ENCODE measurements at places on chromosomes 1 and 21.

- DNase-seq = no peak
Measured at GRCh38 chr1:30358500-30358899, 364.9 kb downstream of the MATN1 start.

DNA sequence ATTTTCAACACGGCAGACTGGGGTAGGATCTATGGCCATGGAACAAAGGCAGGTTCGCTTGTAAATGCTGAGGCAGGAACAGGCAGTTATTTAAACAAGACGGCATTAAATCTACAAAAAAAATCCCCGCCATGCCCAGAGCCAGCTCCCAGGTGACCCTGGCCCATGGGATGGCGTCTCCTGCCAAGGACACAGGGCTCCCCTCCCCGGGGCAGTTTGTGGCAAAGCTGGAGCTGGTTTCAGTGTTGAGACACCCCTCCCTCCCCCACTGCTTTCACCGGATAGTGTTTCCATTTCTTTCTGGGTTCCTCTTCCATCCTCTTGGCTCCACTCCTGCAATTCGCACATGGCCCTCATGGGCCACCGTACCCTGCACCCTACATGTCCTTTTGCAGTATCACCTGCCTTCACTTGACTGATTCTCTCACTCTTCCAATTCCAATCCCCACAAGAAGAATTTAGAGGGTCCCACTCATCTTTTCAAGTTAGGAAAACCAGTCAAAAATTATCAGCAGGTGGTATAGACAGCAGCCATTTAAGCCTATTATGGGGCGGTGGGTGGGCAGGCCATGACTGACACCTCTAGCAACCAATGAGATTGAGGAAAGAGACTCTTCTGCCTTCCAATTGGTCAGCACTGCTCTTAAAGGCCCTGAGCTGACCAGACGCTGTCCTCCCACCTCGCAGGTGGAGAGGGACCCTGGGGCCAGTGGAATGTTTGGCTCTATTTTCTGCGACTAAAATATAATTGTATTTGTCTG is 52.0 kb downstream of the OLIG1 start:
- DNase-seq = no peak

- no peak for DNase-seq
Measured at GRCh38 chr1:208803011-208803811, 559.0 kb upstream of the PLXNA2 start.

DNA sequence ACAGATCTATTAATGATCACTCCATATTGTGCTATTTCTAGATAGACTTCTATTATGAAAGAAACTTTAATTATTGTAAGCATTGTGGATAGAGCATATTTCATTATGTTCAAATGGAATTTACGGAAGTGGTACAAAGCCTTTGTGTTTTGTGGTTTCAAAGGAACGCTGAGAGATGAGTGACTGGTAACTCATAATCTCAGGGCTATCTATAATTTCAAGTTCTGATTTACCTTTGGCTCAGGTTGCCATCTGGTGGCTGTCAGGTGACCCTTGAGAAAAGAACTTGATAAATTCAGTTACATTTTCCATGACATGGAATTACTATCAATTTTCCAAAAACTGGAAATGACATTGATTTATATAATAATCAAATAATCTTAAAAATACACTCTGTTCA is 12.2 kb downstream of the NTNG1 start:
- no peak for DNase-seq

- no peak for DNase-seq
Measured at GRCh38 chr1:21837476-21837875, 25.4 kb downstream of the LDLRAD2 start.

GRCh38 chr1:212207822-212208520 is 77.2 kb upstream of the PPP2R5A start:
- DNase-seq = no peak

DNA sequence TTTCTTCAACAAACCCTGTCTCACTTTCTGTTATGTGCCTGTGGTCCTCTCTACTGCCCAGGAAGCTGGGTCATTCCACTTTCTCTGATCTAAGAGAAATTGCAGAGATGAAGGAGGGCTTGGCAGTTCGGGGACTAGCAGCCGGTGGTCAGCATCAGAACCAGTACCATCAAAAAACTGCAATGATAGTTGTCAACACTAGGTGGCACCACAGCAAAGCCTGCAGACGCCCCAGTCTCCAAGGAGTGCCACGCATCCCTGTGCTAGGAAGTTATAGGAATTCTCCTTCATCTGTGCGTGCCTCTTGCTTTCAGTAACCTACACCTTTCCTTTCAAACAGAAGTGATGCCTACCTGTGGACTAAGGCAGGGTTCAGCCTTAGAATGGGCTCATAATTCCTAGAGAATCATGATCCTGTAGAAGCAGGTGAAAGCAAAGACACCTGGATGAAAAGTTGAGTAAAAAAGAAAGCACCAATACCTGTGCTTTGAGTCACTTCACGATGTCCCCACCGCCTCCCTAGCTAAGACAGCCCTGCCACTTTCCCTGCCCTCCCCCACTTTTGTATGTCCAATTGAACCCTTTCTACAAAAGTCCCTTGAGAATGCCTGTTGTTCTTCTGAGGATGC is 129.2 kb downstream of the ADAMTS1 start:
- no peak for DNase-seq

DNA sequence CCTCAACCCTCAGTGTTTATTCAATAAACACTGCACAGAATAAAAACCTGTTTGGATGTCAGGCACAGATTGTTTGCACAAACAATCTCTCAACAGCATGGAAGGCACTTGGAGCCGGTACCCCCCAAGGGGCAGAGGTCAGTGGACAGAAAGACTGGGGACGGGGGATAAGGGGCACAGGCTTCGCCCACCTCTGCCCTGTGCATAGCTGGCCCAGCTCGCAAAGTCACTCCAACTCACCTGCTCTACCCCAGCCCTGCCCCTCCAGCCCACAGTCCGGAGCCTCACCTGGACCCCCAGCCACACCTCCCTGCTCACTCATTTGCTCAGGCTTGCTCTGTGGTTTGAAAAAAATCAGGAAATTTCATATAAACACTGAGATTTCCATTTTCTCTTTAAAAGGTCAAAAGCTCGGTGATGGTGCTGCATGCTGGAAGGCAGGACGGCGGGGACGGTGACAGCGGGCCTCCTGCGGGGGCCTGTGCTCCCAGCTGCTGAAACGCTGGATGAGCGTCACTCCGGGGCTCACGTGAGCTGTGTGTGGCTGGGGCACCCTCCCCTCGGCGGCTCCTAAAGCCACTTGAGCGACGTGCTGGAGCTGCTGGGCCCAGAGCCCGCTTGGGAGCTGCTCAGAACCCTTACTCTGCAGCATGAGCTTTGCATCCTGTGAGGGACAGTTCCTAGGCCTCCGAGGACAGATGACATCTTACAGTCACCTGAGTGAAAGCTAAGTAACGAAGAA is 54.5 kb downstream of the PRDM15 start:
- DNase-seq = no peak

- DNase-seq = no peak
Measured at GRCh38 chr1:229993060-229993459, 74.0 kb upstream of the GALNT2 start.

GRCh38 chr1:26717017-26717491 is 21.2 kb downstream of the ARID1A start:
- DNase-seq = no peak

DNA sequence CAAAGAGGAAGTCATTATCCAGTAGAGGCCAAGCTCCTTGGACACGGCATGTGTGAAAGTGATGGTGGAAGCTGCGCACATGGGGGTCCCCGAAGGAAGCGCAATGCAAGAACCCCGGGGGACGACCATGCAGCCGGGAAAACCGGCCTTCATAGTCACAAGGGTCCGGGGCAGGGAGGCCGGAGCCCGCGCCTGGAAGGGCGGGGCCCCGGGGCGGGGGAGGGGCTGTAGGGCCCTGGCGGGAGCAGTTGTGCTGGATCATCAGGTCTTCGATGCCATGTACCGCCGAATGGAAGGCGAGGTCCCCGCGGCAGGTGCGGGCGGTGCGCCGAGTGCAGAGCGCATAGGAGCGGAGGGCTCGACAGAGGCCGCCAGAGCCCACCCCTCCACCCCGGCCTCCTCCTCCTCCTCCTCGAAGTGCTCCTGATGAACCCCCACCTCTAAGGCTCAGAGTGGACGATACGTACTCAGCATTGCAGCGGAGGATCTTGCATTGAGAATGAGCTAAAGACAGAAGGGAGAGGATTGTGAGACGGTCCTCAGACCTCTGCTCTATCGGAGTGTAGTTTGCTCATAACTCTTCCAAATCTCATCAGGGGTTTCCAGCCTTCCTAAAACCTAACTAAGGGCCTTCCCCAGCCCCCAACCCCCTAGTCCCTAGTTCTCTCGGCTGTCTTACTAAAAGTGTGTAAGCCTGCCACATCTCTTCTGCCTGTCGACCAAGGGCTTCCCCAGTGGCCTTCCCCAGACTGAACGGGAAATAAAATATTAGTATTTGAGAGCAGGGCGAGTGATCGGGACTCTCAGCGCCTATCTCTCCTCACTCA is 2.1 kb downstream of the HJV start:
- no peak for DNase-seq

GRCh38 chr1:10380594-10381275 is 18.1 kb upstream of the PGD start:
- no peak for DNase-seq

- no peak for DNase-seq
Measured at GRCh38 chr1:162070825-162071224, 1.3 kb downstream of the NOS1AP start.

DNA sequence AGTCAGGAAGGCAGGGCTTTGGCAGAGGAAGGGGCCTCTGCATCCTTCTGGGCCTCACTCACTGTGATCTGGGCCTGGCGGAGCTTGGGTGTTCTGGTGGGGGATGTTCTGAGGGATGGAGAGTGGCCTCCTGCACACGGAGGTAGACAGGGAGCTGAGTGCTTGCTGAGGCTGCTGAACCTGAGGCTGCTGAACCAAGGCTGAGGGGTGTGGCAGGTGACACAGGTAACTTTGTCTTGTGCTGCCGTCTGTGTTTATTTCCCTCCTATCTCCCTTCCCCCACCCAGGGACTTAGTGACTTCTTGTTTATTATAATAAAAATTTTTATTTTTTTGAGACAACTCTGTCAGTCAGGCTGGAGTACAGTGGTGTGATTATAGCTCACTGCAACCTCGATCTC is 37.7 kb upstream of the IFNLR1 start:
- DNase-seq = no peak

GRCh38 chr21:35801391-35801790 is 258.9 kb downstream of the SETD4 start:
- no peak for DNase-seq

GRCh38 chr1:111733992-111734341 is 5.2 kb downstream of the INKA2 start:
- no peak for DNase-seq

DNA sequence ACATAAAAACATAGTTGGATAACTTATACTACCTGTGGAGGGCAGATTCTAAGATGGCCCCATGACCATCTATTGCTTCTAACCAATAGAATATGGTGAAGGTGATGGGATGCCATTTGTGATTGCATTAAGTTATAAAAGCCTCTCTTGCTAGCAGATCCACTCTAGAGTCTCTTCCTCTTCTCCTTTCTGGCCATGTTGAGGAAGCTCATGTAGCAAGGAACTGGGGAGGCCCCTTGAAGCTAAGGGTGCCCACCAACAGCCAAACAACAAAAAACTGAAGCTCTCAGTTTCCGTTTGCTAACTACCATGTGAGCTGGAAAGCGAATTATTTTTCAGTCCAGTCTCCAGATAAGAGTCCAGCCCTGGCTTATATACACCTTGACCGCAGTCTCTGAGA is 16.0 kb upstream of the AGO1 start:
- no peak for DNase-seq

GRCh38 chr21:39938086-39938625 is 70.9 kb downstream of the PCP4 start:
- DNase-seq = no peak

DNA sequence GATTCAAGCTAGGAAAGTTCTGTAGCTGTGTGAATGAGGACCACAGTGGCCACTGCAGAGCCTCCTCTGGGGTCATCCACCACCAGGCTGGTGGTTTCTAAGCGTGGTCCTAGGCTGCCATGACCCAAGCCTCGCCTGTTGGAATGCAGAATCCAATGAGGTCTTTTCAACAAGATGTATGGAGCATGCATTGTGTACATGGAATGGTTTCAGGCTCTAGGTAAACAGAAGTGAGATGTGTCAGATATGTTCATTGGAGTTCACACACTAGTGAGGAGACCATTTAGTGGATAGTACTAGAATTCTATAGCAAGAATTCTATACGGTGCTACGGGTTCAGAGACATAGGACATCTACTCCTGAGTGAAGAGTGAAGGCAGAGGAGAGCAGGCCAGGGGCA is 10.7 kb downstream of the RNU5D-1 start:
- no peak for DNase-seq

- DNase-seq = no peak
Measured at GRCh38 chr1:182229921-182230491, 161.6 kb downstream of the GLUL start.

DNA sequence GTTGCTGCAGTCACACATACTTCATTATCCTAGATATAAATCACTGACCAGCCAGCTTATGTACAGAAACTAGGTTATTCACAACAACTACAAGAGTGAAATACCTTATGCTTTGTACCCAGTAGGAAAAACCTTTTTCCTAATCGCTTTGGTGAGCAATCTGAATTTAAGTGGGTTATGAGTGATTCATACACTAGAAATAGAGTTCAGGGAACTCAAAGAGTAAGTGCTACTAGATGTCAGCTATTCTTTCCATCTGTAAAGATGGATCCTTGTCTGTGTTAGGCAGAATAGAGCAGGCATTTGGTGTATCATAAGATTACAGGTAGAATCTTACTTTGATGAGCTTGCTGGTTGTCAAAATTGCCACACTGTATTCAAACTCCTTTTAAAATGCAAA is 101.9 kb downstream of the ZNF644 start:
- DNase-seq = no peak

DNA sequence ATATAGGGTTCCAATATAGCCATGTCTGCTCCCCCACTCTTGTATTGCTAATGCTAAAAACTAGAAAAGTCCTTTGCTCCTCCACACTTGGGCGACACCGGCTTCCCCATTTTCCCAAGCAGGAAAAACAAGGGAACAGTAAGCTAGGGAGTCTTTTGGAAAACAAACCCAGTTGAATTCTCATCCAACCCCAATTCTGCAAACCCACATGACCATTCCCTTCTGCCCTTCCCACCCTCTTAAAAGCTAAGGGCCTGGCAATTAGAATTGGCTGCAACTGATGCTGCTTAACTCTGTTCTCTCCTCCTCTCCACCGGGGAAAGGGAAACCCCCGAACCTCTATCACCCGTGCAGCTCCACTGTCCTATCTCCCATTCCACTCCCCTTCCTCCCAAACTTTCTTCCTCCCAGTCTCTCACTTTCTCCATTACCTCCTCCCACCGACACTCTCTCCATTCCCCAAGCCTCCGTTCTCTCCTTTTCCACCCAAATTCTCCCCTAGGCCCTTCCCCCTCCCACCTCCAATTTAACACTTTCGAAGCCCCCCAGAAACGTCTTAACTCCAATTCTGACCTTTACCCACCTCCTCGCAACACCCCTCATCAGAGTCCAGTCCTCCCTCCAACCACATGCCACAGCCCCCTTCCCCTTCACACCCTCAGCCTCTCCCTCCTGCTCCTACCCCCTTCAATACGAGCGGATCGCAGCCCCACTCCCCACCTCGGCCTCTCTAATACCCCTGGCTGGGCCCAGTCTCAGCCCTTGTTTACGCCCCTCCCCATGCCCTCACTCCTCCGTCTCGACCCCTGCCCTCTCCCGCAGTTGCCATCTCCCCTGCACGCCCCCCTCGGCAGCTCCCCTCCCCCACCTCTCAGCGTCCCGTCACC is 701 bp downstream of the DEDD start:
- no peak for DNase-seq

- no peak for DNase-seq
Measured at GRCh38 chr1:64631346-64632034, 113.4 kb upstream of the RAVER2 start.

Measured in cortex of kidney (tissue), 1 donor.